Dermis blood vessel endothelial cell (primary cell): ENCODE measurements at places on chromosomes 13 and 19.

DNA sequence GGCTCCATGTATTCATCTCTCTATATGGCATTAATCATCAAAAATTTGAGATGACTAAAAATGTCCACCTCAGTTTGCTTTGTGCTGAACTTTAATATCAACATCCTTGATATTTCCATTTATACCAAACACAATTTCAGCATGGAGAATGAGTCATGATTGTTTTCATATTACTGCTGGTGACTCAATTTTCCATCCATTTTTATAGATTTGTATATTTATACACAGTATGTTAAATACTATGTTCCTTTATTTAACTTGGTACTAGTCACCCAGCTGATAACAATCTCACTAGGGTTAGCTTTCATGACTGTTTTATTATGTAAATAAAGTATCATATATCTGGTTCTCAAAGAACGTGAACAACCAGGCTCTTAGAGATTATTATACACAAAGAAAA is 1255.1 kb downstream of the SLITRK1 start:
- no peak for DNase-seq

DNA sequence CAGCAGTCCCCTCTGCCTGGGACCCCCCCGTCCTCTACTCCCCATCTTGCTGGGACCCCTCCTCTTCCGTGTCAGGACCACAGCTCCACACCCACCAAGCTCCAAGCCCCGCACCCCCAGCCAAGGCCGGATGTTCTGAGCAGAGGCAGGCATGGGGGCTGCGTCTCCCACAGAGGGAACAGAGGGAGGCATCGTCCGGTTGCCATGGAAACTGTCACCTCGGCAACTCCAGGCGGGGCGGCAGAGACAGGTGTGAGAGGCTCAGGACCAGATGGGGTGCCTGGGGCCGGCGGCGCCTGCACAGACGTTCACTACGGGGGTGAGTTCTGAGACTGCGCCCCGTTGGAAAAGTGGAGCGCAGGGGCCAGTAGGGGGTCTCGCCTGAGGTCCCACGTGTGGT is 5.4 kb downstream of the RNU6-9 start:
- no peak for DNase-seq

DNA sequence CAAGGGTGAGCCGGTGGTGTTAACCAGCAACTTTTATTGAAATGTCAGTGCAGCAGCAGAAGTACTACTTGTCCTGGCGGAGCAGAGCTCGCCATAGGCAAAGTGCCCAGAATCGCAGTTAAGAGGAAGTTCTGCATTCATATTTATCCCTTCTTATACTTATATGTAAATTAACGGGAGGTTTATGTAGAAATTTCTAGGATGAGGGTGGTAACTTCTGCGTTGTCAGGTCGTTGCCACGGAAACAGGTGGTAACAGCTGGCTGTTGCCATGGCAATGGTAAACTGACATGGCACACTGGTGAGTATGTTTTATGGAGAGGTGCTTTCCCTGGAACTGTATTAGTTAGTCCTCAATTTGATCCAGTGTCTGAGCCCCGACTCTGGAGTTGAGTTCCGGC is 2494.9 kb upstream of the PCDH20 start:
- DNase-seq: no peak

DNA sequence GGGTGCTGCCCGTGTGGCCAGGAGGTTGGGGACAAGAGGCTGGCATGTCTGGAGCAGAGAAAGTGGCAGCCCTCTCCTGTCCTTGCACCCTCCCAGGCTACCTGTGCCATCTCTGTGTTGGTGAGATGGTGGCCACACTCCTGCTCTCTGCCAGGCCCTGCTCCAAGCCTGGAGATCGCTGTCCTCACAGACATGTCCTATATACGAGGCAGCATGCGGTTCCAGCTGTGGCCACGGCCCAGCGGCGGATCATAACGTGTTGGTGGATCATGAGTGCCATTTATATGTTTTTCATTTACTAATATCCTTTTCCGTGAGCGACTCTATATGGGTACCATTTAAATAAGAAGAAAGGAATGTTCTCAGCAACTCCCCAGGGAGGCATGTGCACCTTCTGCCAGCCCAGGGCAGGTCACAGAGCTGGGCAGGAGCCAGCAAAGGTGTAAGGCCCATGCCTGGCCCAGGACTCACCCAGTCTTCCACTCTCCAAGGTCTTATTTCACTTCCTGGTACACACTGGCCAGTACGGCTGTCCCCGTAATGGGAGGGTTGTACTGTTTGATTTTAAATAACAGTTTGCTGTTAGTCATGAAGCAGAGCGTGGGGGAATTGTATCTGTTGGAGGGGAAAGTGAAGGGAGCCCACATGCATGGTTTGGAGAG is 47.2 kb upstream of the LDLR start:
- DNase-seq: no peak

GRCh38 chr19:55638864-55639359 is 1.9 kb upstream of the ZNF580 start:
- peak; percentile 62 for DNase-seq

DNA sequence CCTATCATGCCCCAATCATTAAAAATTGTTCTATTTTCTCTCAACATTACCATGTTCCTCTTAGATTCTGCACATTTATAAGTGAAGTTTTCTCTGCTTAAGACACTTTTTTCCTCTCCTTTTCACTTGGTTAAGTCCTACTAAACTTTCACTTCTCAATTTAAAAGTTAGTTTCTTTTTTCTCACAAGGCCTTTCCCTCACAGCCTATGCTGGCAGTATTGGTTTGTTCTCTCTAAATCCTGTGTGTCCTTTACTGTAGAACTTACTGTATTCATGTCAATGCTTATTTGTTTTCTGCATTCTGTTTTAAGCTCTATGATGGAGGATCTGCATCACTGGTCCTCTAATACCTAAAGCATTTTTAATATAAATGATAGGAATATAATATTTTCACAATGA is 2816.6 kb downstream of the PCDH9 start:
- DNase-seq: no peak
